ENCODE measurements at places on chromosomes 12 and 14. TPM values are rescaled to one million over a fixed set of nuclear protein-coding genes. Genes with fewer than 3 reads are reported as not detected.

Gene NPAS3
- 0.16 TPM for total RNA-seq

Gene TSHR
- total RNA-seq = not detected

Gene ULK1
- 9.9 TPM for total RNA-seq

Gene C1QL4
- 0.09 TPM for total RNA-seq

Gene USP44
- 10.0 TPM for total RNA-seq

Gene SRRM4
- total RNA-seq = not detected

Gene RALGAPA1
- total RNA-seq = 27.4 TPM

Gene C3AR1
- not detected for total RNA-seq

Gene NPFF
- not detected for total RNA-seq

Gene SIX1
- 9.8 TPM for total RNA-seq

Gene MGAT2
- 38.1 TPM for total RNA-seq

Gene FOXJ2
- 2.9 TPM for total RNA-seq

Gene MMP17
- 8.8 TPM for total RNA-seq

Gene KLRC1
- not detected for total RNA-seq

Gene DCN
- total RNA-seq = 3,853 TPM

Gene MYRFL
- total RNA-seq = not detected

Gene KCNJ8
- 5.5 TPM for total RNA-seq

Gene GPR68
- total RNA-seq = 10.4 TPM

Gene BEGAIN
- total RNA-seq = 0.17 TPM

Gene GUCY2C
- total RNA-seq = not detected

Gene ATG101
- 95.7 TPM for total RNA-seq

Gene MMP14
- 338 TPM for total RNA-seq

Gene GLI1
- 0.86 TPM for total RNA-seq

Gene NOC4L
- 4.6 TPM for total RNA-seq

Gene SPIC
- total RNA-seq = not detected

Gene KERA
- total RNA-seq = not detected

Gene KRT85
- not detected for total RNA-seq

Gene MYF6
- not detected for total RNA-seq

Gene PRORP
- 10.6 TPM for total RNA-seq

Gene NDUFB1
- total RNA-seq = 335 TPM

Gene CYP27B1
- 0.26 TPM for total RNA-seq
